ENCODE measurements at places on chromosomes 4 and X. TPM values are rescaled to one million over a fixed set of nuclear protein-coding genes. Genes with fewer than 3 reads are reported as not detected.

GRCh38 chrX:67599532-67599931 lies 55.7 kb downstream of the AR start:
- H3K4me3 ChIP-seq, result no peak overlapping the region
- no peaks in the 10 kb centered on the region for H3K27me3 ChIP-seq
- H3K36me3 ChIP-seq, result no peaks in the 10 kb centered on the region
- H3K4me1 ChIP-seq, result no peaks in the 10 kb centered on the region
- DNase-seq, result no peak
- H3K27ac ChIP-seq, result no peak overlapping the region

DNA sequence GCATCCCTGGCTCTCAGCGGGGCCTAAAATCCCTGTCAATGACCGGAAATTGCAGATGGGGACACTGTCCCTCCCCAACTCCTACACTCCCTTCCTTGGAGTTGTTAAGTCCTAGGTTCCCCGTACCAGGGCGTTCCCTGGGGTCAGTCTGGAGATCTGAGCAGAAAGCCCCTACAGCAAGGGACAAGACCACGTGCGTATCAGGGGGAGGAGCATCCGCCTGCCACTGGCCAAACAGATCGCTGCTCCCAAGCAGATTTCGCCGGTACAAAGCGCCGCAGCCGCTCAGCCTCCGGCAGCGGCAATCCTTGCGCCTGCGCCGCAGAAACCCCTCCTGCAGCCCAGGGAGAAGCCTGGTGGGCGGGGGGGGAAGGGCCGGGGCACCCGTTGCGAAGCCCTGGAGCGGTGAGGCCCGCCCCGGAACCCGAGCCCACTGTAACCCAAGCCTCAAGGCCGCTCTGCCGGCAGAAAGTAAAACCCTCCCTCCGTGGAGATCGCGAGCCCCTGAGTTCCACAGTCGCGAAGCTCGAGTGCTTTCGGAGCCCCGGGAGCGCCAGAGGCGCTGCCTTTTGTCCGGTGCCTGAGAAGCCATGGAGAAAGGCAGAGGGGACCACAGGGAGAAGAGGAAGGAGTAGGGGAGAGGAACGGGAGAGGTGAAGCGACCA lies 2.7 kb downstream of the CRMP1 start:
- no peak for DNase-seq
- no peak overlapping the region for H3K4me3 ChIP-seq
- H3K4me1 ChIP-seq, result peaks cover 6% of the 10 kb centered on the region

DNA sequence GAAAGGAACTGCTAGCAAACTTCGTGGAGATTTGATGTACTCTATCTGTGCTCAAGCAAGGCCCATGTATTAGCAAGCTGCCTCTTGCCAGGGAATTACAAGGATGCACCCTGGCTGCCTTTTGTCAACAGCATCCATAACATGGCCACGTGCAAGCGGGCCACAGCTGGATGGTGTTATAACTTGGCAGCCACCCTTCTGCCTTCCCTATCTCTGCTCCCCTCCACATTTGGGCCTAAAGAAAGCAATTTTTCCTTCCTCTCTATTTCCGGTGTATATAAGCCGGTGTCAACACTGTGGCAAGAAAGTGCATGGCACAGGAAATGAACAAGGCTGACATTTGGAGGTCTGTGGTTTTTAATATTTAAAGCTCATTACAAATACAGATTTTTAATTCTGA lies 94.8 kb downstream of the CLNK start:
- no peaks in the 10 kb centered on the region for H3K27me3 ChIP-seq
- DNase-seq, result peak; percentile 4
- H3K4me3 ChIP-seq, result no peak overlapping the region
- no peaks in the 10 kb centered on the region for H3K36me3 ChIP-seq

DNA sequence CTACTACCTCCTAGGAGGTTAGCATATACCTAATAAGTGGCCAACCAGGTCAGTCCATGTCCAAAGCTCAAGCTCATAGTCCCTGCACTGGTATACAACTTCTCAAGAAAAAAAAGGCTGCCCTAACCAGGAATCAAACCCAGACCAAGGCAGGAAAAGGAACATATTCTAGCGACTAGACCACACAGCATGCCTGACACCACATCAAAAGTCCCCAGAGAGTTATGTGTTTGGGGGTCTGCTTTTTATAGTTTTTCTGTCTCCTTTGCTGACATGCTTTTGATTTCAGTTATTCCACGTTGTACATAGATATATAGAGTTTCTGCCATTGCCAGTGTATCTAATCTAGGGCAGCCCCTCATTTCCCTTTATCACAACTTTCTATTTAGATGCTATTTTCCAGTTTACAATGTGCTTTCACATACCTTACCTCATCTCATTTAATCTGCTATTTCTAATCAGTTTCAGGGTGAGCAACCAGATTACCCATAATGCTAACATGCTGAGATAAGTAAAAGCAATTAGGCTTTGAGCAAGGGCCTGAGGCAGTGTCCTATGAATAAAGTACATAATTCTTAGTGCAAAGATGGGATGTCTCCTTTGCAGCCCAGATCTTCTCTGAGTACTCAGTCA lies 17.8 kb downstream of the ARHGEF6 start:
- H3K27me3 ChIP-seq, result no peaks in the 10 kb centered on the region
- peak overlapping the region; percentile 41 for H3K4me3 ChIP-seq
- H3K36me3 ChIP-seq, result peaks cover 20% of the 10 kb centered on the region
- H3K27ac ChIP-seq, result peak overlapping the region; percentile 85
- peaks cover 60% of the 10 kb centered on the region for H3K4me1 ChIP-seq
- DNase-seq, result peak; percentile 34

DNA sequence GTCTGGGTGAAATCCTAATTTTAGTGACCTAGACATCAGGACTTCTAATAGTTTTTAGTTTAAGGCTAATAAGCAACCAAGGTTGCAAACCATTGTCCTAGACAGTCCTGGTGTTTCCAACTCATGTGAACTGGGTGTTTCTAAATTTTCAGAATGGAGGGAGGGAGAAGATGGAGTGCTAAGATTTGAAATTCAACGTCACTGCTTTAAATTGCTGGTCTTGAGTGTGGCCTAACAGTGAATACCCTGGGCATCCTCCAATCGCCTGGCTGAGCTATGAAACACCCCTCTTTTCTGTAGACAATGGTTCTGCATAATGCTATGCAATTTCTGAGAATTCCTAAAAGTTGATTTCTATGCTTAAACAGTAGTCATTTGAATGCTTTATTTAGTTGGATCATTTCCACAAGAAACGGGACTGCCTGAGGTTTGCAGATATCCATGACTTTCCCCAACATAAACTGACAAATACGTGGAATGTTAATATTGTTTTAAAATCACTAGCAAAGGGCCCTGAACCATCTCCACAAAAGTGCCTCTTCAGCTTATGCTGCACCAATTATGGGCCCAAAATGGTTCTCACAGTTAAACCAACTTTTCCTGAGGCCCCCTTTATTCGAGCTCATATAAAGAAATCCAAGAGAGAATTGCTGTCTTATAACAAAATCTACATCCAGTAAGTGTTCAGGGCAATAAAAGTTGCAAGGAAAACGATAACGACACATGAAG lies 1.1 kb downstream of the FBXL5 start:
- peaks cover 56% of the 10 kb centered on the region for H3K4me1 ChIP-seq
- DNase-seq, result peak; percentile 50
- H3K4me3 ChIP-seq, result peak overlapping the region; percentile 99
- peaks cover 7% of the 10 kb centered on the region for H3K36me3 ChIP-seq

The STK32B gene
- total RNA-seq, result not detected

GRCh38 chrX:94515009-94515408 lies 841.0 kb downstream of the FAM133A start:
- no peaks in the 10 kb centered on the region for H3K36me3 ChIP-seq
- no peaks in the 10 kb centered on the region for H3K27me3 ChIP-seq
- H3K27ac ChIP-seq, result no peak overlapping the region
- H3K4me1 ChIP-seq, result no peaks in the 10 kb centered on the region
- DNase-seq, result no peak
- no peak overlapping the region for H3K4me3 ChIP-seq

The FGF13 gene
- not detected for total RNA-seq

DNA sequence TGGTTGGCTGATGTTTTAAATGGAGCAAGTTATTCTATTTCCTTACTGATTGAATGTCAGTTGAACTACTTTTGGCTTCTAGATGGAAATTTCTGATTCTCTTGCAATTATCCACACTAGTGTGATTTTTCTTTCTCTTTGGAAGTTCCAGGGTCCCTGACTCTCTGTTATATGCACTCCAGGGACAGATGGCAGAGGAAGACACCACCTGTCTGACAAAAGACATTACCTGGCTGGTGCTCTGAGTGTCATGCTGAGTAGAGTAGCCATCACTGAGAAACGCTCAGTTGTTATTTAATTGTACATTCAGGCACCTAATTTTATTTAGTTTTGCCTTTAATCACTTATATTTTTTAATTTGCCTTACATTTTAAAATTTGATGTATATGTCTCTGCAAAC lies 105.4 kb upstream of the TLL1 start:
- no peak overlapping the region for H3K27ac ChIP-seq
- no peaks in the 10 kb centered on the region for H3K4me1 ChIP-seq
- no peak overlapping the region for H3K4me3 ChIP-seq

The SCFD2 gene
- total RNA-seq, result 22.1 TPM

GRCh38 chrX:12936947-12937346 lies 30.5 kb downstream of the TLR8 start:
- no peaks in the 10 kb centered on the region for H3K36me3 ChIP-seq
- no peak overlapping the region for H3K4me3 ChIP-seq
- H3K27me3 ChIP-seq, result no peaks in the 10 kb centered on the region
- no peaks in the 10 kb centered on the region for H3K4me1 ChIP-seq

The SLITRK4 gene
- total RNA-seq, result not detected

DNA sequence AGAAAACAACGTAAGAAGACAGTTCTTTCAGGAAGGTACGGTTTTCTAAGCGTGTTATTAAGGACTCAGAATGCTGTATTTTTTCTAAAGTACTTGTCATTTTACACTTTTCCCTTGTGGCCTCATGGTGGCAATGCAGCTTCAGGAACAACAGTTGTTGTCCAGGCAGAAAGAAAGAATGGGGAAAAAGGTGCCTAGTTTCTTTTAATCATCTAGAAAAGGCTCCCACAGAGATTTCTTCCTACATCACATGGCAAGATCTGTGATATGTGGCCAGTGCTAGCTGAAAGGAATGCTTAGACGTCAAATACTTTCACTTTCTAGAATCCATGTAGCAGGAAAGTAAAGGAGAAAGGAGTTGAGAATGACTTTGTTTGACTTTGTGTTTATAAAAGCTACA lies 49.0 kb upstream of the TRAM1L1 start:
- H3K27me3 ChIP-seq, result no peaks in the 10 kb centered on the region
- H3K36me3 ChIP-seq, result no peaks in the 10 kb centered on the region
- H3K4me1 ChIP-seq, result no peaks in the 10 kb centered on the region
- no peak overlapping the region for H3K4me3 ChIP-seq

GRCh38 chrX:134999469-134999868 lies 8.7 kb downstream of the SMIM10 start:
- DNase-seq, result no peak
- peaks cover 3% of the 10 kb centered on the region for H3K27me3 ChIP-seq
- no peak overlapping the region for H3K27ac ChIP-seq
- H3K36me3 ChIP-seq, result no peaks in the 10 kb centered on the region
- peaks cover 2% of the 10 kb centered on the region for H3K4me1 ChIP-seq

The ITM2A gene
- 70.5 TPM for total RNA-seq

GRCh38 chr4:16931339-16932305 lies 33.2 kb upstream of the LDB2 start:
- H3K4me3 ChIP-seq, result no peak overlapping the region
- no peak overlapping the region for H3K27ac ChIP-seq
- no peaks in the 10 kb centered on the region for H3K4me1 ChIP-seq
- H3K36me3 ChIP-seq, result no peaks in the 10 kb centered on the region
- DNase-seq, result no peak

DNA sequence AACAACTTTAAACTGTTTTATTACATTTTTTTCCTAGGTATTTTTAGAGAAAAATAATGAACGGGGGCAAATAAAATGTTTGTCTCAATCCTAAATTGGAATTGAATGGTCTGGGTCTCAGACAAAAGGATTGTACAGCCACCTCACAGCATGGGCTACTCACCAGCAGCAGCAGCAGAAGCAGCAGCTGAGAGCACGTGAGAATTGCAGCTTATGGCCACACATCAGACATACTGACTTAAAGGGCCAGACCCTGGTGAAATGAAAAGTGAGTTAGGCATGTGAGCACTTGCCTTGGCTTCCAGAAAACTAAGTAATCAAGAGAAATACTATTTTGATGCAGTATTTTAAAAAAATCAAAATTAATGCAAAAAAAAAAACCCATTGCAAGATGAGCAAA lies 56.6 kb downstream of the AASDH start:
- H3K27ac ChIP-seq, result no peak overlapping the region
- no peaks in the 10 kb centered on the region for H3K27me3 ChIP-seq
- H3K4me3 ChIP-seq, result no peak overlapping the region
- H3K4me1 ChIP-seq, result no peaks in the 10 kb centered on the region
- H3K36me3 ChIP-seq, result peaks cover 2% of the 10 kb centered on the region

- peak overlapping the region; percentile 2 for H3K4me3 ChIP-seq
- H3K27me3 ChIP-seq, result peaks cover 86% of the 10 kb centered on the region
- DNase-seq, result no peak
- H3K4me1 ChIP-seq, result peaks cover 45% of the 10 kb centered on the region
- H3K27ac ChIP-seq, result no peak overlapping the region
These were observed 5.2 kb downstream of the NKX3-2 start for GRCh38 chr4:13539047-13539618.

GRCh38 chr4:139973616-139974015 lies 180.4 kb downstream of the MAML3 start:
- H3K27me3 ChIP-seq, result no peaks in the 10 kb centered on the region
- H3K36me3 ChIP-seq, result peaks cover under 1% of the 10 kb centered on the region
- DNase-seq, result no peak
- H3K27ac ChIP-seq, result no peak overlapping the region
- peaks cover 18% of the 10 kb centered on the region for H3K4me1 ChIP-seq

DNA sequence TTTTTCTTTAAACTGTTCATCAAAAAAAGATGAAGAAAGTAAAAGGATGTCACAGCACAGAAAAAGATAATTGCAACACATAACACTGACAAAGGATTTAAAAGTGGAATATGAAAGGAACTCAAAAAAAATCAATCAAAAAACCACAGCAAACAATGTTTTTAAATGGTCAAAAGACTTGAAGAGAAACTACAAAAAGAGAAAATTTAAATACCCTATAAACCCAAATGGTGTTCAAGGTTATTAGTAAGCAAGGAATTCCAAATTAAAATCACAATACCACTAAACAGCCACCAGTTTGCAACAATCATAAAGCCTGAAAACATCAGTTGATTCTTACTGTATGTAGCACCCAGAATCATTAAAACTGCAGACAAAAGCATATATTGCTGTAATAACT lies 36.5 kb upstream of the PCDH10 start:
- H3K27me3 ChIP-seq, result no peaks in the 10 kb centered on the region
- no peak overlapping the region for H3K4me3 ChIP-seq
- H3K4me1 ChIP-seq, result no peaks in the 10 kb centered on the region
- no peak overlapping the region for H3K27ac ChIP-seq
- no peak for DNase-seq
- no peaks in the 10 kb centered on the region for H3K36me3 ChIP-seq

The CCDC160 gene
- total RNA-seq, result not detected

DNA sequence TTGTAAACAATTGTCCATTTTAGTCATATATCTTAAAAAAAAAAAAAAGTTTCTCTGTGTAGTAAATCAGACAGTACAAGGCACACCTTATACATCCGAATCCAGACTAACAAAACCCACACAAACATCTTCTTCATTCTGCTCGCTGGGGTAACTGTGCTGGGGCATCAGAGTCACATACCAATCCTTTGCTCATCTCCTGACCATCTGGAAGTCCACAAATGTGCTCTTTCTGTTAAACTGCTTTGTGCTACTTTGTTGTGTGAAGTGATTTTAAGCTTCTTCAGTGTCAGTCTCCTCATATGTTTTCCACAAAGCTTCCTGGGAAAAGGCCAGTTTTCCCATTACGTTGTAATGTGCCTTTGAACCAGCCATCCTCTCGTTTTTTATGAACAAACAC lies 86.2 kb upstream of the CBR4 start:
- no peaks in the 10 kb centered on the region for H3K36me3 ChIP-seq
- DNase-seq, result no peak
- peaks cover 6% of the 10 kb centered on the region for H3K4me1 ChIP-seq
- no peak overlapping the region for H3K4me3 ChIP-seq
- H3K27ac ChIP-seq, result no peak overlapping the region
- H3K27me3 ChIP-seq, result peaks cover 2% of the 10 kb centered on the region

The CCKAR gene
- not detected for total RNA-seq

Measured in activated CD8-positive, alpha-beta T cell treated with anti-CD3 and anti-CD28 coated beads for 36 hours (primary cell).